ENCODE measurements at places on chromosomes 1 and 21.

DNA sequence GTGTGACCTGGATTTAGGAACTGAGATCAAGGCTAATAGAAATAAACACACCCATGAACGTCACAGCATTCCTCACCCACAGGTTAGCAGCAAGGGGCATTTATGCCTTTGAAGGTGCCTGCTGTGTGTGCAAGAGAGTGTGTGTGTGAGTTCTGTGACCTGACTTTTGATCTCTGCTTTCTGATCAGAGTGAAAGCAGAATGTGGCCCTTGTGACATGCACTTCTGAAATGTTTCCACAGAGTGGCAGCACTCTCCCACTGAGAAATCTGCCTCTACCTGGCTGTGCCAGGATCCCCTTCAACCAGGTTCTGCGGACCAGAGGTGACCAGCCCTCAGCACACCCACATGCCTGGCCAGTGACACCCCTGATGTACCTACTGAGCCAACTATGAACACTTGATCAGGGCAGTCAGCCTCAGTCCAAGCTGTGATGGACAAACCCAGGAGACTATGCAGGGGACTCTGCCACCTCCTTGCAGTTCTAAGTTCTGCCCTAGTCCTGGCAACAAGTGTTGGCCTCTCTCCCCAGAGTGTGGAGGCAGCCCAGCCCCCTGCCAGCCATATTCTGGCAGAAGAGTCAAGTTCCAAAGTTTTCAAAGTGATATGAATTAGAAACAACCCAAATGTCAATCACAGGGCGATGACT, 41.0 kb downstream of the RXRG start:
- DNase-seq = no peak

DNA sequence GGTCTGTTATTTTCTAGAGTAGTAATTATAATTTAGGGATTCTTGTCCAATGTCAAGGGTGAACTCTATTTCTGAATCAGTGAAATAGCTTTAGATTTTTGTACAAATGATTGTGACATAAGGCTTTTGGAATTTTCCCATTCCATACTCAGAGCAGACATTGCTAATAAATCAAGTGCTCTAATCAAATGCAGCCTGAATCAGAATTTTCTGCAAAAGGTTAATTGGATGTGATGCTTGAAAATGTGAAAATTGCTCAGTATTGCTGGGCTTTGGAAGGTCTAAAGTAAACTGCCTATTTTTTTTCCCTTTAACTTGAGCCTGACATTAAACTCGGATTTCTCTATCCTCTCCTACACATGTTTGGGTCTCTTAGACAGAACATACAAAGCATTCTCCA, 23.2 kb downstream of the SGIP1 start:
- DNase-seq = no peak

GRCh38 chr1:56448529-56449300, 130.6 kb downstream of the PLPP3 start:
- no peak for DNase-seq

DNA sequence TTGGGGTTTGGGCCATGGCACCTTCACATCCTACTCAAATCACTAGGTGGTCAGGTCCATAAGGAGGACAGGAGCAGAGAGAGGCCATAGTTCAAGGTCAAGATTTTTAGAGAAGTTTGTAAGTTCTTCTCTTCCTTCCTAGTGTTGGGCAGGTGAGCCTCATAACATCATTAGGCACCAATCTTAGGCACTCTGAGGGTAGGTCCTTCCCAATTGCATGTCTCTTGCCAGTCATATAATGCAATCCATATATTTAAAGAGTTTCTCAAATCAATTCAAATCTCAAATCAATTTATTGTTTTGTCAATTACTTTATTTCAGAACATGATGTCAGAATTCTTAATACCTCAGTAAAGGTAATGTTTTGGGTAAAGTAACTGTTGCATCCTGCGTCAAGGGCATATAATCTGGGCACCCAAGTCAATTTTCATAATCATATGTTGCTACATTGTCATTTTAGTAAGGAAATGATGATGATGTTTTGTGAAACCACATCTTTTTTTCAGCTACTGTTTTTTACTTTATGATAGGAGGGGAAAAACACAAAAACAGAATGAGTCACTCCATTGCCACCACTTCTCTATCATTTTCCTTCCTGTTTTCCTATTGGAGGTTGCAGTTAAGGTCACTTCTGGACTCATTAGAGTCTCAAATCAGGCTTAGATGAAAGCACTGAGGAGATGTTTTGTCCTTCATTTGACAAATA, 122.7 kb downstream of the UCHL5 start:
- no peak for DNase-seq

DNA sequence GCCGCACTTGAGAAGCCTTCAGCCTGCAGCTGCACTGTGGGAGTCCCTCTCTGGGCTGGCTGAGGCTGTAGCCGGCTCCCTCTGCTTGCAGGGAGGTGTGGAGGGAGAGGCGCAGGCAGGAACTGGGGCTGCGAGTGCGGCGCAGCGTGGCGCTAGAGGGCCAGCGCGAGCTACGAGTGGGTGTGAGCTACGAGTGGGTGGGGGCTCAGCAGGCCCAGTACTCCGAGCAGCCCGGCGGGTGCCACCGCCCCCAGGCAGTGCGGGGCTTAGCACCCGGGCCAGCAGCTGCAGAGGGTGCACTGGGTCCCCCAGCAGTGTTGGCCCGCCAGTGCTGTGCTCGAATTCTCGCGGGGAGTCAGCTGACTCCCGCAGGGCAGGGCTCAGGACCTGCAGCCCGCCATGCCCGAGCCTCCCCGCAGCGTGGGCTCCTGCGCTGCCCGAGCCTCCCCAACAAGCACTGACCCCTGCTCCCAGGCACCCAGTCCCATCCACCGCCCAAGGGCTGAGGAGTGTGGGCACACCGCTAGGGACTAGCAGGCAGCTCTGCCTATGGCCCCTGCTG, 1620.1 kb downstream of the BRINP3 start:
- DNase-seq = no peak

DNA sequence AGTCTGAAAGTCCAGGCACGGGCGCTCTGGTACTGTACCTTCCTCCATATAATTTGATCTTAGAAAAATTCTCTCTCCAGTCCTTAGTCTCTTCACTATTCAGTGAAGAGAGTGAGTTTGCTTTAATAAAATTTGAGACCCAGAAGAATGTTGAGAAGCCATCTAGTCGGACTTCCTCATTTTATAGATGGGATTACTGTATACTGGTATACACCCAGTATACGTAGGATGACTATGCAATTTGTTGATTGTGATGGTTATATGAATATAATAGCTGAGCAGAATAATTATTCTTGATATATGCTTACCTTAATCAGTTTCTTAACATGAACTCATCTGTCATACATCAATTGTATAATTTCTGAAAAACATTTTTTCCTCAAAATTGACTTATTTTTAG, 328.0 kb upstream of the B3GALT2 start:
- DNase-seq = no peak

DNA sequence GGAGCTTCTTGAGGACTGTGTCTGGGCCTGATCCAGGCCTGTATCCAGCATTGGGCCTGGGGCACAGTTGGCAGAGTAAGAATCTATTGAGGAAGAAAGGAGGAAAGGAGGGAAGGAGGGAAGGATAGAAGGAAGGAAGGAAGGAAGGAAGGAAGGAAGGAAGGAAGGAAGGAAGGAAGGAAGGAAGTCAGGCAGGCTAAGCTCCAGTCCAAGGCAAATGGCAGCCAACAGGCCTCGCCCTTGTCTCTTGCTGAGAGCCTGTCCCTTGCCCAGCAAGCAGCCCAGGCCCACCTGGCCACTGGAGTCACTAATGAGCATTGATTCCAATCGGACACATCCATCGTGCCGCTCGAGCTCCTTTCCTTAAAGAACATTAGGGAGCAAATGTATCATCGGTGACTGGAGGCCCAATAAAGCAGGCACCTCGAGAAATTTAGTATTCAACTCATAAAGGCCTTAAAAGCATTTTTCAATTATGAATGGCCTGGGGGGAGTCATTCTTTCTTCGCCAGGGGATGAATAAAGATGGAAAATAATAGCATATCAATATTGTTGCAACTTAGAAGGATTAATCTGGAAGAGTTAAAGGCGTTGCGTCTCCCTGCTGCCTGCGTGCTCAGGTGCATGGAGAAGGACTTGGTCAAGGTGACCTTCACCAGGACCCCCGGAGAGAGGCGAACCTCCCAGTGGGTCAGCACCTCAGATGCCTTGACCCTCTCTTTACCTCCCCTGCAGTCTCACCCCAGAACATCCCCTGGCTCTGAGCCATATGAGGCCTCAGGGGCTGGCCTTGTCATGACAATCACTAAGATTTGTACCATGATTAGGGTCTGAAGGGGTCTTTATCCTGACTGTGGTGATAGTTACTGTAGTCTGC, 144.5 kb upstream of the RUNX3 start:
- no peak for DNase-seq

- peak; percentile 55 for DNase-seq
Measured at GRCh38 chr1:204828352-204828850, 42.3 kb upstream of the NFASC start.

DNA sequence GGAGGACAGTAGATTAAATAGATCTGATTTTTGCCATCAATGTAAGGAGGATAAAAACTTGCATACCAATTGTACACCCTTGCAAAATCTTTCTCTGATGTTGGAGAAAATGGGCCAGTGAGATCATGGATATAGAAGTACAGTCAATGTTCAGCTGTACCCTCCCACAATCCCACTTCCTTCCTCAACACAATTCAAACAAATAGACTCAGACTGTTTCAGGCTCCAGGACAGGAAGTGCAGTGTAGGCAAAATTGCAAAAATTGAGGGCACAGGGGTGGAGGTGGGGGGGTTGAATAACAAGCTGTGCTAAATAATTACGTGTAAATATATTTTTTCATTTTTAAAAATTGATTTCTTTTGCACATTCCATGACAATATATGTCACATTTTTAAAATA, 3.9 kb upstream of the IFI44 start:
- DNase-seq = no peak

DNA sequence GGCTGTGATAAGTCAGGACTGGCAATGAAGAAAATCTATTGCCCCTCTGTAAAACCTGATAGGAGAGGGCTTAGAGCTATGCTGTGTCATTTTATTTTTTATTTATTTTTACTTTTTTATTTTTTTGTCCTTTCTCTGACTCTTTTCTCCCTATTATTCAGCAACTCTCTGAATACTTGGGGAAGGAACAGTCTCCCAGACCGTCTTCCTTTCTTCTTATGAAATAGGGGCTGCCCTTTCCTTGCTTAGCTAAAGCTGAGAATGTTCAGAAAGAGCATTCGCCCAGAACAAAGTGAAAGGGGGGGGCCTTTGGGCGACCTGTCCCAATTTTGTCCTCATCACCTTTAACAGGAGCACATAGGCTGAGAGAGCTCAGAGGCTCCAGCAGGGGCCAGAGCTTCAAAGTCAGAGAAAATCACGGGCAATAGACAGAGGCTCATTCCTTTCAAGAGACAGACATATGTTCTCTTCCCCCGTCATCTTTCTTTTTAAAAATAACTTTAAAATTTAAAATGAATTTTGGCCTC, 80.9 kb downstream of the RNF220 start:
- no peak for DNase-seq

- no peak for DNase-seq
Measured at GRCh38 chr1:211965108-211965805, 70.1 kb downstream of the INTS7 start.

GRCh38 chr1:46130606-46131005, 1.8 kb downstream of the PIK3R3 start:
- DNase-seq = peak; percentile 48

- DNase-seq = no peak
Measured at GRCh38 chr21:28944296-28944695, 48.4 kb downstream of the LTN1 start.

- no peak for DNase-seq
Measured at GRCh38 chr1:30649321-30649991, 73.9 kb downstream of the MATN1 start.

DNA sequence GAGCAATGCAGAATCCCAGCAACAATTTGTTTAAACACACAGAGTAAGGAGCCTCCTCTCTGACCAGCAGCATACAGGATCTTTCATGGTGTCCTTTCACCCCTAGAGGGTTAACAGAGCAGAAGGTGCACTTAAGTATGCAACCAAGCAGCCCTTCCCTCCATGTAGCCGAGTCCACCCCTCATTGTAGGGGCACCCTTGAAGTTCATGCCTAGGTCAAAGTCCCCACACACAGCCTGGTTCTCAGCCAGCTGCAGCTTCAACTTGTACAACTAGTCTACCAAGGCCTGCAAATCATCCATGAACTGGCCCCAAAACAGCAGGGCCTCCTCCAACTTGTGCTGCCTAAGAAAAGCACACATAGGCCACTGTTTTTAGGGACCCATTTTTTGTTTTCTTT, 7.0 kb upstream of the BMP8B start:
- no peak for DNase-seq

GRCh38 chr1:45886229-45886628, 82.8 kb downstream of the MAST2 start:
- DNase-seq = no peak

GRCh38 chr21:37575580-37575979, 209.0 kb downstream of the DYRK1A start:
- DNase-seq = no peak

- no peak for DNase-seq
Measured at GRCh38 chr1:233282582-233282886, 13.0 kb downstream of the PCNX2 start.

DNA sequence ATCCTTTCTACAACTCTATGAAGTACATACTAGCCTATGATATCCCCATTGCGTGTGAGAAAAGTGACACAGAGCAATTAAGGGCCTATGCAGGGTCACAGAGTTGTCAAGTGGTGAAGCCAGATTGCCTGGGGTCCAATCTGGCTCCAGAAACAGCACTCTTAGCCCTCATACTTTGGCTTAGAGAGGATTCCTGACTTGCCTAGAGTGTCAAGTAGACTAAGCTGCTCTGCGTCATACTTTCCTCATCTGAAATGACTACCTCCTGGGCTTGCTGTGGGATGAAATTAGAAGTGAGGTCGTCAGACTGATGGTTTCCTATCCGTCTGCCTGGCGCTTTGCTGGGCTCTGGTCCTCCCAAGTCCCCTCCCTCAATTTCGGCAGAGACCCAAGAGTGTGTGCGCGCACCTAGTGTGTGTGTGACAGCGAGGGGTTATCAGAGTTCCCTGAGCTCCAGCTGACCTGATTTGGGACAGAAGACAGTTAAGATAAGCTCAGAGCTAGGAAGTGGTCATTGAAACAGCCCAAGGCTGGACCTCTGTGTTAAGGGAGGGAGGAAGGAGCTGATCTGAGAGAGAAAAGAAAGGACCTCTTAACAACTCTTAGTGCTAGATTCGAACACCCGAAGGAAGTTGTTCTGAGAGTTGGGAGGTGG, 5.4 kb upstream of the NUAK2 start:
- no peak for DNase-seq

- no peak for DNase-seq
Measured at GRCh38 chr1:63718541-63718970, 55.3 kb upstream of the ROR1 start.

- DNase-seq = no peak
Measured at GRCh38 chr1:184903111-184903692, 71.1 kb downstream of the NIBAN1 start.

- DNase-seq = no peak
Measured at GRCh38 chr1:233673261-233673946, 59.5 kb downstream of the KCNK1 start.

DNA sequence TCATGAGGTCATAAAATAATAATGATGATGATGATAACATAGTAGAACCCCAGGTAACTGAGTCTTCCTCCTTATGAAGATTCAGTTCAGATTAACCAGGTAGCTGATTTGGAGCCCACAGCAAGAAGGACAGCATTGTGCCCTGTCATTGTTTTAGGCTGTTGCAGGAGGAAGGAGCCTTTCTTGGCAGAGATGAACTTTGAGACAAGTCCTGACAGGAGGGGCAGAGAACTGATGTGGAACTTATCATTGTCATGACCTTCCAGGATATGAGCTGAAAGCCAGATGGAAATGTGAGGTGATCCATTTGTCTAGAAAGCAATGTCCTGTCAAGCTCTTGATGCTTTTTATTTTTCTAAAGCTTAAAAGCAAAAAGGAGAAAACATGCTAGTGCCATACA, 132.6 kb upstream of the COA6 start:
- DNase-seq = no peak

Data from cerebellar nuclear complex (tissue), 1 donor.